ENCODE measurements at places on chromosomes 2 and 18.

- no peak for DNase-seq
Measured at GRCh38 chr2:232927032-232927792, 57.1 kb downstream of the SNORC start.

DNA sequence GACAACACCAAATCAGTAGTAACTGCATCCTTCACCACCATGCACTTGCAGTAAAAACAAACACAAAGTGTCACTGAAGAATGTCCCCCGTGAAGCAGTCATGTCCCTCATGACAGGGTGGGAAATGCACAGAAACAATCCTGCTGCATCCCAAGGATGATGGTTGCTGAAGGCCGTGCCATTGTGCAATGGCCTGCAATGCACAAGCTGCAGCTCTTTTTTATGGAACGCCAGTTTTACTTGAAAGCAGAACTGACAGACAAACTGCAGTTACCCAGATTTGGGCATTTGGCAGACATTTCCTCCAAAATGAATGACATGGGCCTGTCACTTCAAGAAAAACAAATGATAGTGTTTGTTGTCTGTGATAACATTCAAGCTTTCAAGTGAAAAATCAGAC, 2.4 kb upstream of the CHST10 start:
- no peak for DNase-seq

DNA sequence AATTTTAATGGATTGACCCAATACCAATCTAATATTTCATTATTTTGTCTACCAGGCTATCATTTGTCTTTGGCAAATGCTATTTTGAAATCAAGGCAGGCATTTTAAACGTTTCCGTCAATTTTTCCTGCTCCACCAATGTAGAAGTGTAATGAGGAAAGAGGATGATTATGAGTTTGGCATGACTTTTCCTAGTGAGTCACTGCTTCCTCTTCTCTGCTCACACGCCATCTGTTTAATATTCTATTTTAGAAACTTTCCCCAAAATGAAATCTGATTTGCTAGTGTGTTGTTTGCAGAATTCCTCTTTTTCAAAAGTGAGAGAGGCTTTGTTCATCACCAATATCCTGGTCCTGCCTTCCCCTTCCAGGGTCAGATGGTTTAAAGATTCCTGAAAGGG, 42.5 kb upstream of the PID1 start:
- DNase-seq, result no peak

DNA sequence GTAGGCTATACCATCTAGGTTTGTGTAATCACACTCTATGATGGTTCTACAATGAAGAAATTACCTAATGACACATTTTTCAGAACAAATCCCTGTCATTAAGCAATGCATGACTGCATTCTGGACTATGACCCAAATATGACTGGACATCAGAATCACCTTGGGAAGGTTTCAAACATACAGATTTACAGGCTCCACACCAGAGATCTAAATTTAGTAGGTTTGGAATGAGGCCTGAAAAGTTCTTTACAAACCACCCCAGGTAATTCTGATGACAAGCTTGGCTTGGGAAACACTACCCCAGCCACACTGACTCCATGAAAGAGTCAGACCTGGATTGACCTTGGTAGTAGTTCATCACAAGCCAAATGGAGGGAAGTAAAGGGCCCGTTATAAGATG, 52.2 kb upstream of the NFE2L2 start:
- no peak for DNase-seq

DNA sequence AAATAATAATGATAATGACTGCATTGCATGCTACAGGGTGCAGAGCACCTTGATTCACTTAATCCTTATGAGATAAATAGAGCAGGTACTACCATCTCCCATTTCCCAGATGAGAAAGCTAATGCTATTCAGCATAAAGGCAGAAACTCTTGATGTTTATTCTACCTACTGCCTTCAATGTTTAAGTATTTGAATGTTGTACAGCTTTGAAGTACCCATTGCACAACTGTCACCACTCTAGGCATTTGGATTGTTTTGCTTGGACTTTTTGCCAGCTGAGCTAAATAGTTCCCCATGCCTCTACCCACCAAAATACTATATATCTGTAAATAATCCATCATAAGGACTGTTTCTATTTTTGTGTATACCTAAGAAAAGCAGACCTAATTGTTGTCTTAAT, 7.7 kb upstream of the MXD1 start:
- DNase-seq, result no peak

GRCh38 chr2:105405291-105405690, 6.4 kb upstream of the FHL2 start:
- no peak for DNase-seq

GRCh38 chr2:241108271-241109209, 6.5 kb upstream of the MTERF4 start:
- DNase-seq, result no peak

DNA sequence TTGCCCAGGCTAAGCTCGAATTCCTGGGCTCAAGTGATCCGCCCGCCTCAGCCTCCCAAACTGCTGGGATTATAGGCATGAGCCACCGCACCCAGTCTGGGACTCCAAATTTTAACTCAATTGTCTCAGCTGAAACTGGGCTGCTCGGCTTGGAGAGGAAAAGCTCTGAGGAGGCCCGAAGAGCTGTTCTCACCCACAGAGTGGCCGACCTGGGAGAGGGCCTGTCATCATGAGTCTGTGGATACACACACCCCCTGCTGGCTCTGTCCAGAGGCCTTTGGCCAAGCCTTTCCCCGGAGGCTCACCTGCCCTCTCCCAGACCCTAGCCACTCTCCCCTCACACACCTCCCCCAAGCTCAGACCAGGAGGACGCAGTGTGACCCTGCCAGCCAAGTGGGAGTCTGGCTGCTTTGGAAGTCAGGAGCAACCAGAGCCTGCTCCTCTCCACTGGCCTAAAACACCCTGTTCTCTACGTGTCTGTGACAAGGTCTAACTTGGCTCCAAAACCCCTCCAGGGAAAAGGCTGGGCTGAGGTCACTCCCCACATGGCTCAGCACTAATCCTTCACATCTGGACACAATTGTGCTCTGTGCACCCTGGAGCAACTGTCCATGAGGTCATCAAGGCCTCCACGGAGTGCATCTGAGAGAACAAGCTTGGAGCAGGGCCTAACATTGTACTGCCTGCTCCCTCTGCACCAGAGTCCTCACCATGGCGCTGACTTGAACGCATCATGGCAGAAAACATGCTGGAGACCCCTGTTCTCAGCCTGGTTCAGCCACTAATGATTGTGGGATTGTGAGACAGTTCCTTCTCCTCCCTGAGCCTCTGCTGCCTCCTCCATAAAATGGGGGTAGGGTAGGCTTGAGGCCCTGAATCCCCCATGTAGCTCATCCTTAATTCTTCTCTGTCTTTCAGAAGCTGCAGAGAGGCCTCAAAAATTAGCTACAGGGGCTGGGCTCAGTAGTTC, 49.9 kb upstream of the RAB6C start:
- DNase-seq, result no peak

- DNase-seq, result no peak
Measured at GRCh38 chr2:148259674-148260073, 238.8 kb downstream of the MBD5 start.

DNA sequence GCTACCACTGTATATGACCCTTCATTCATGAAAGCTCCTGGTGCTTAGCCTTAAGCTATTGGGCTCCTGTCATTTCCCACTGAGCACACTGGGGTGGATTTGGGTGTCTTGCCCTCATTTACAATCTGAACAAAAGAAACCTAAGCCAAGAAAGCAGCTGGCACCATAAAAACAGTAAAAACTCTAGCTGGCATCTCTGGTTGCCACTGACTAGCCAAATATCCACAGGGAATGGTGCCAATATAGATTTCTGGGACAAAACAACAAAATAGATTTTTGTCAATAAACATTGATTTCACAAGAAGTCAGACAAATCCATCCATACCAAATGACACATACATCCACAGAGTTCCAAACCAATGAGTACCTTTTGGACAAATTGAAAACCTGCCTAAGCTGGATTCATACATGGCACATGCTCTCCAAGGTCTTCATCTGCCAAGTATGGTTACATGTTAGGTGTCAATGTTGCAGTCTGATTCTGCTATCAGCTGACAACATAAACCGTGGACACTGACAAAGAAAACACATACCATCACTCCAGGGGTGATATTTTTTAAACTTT, 1081.5 kb upstream of the ZEB2 start:
- DNase-seq, result no peak

DNA sequence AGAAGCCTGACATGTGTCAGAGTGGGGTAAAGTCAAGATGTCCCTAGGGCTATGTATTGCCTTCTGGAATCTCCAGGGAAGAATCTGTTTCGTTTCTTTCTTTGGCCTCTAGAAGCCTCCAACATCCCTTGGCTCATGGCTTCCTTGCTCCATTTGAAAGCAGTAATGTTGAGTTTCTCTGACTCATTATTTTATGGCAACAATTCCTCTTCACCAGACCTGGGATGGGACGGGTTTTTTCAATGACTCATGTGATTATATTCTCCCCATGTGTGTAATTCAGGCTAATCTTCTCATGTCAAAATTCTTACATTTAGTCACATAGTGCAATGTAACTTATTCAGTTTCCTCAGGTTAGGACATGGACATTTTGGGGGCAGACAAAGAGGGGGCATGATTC, 1038.6 kb downstream of the CBLN2 start:
- no peak for DNase-seq

GRCh38 chr18:45894818-45895217, 69.3 kb downstream of the SIGLEC15 start:
- DNase-seq, result no peak

DNA sequence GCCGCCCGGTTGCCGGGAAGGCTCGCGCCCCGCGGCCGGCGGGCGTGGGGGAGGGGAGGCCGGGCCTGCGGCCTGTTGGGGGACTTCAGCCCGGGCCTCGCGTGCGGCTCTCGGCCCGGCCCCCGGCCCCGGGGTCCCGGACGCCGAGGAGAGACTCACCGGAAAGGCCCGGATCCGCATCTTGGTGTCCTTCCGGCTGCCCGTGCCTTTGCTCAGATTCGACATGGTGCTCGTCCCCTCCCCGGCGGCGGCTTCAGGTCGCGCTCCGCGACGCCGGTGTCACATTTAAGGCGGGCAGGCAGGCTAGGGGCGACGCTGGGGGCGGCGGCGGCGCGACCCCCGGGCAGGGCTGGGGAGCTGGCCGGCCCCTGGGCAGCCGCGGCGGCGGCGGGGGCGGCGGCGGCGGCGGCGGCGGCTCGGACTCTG, 365 bp downstream of the CUL3 start:
- DNase-seq, result peak; percentile 30

DNA sequence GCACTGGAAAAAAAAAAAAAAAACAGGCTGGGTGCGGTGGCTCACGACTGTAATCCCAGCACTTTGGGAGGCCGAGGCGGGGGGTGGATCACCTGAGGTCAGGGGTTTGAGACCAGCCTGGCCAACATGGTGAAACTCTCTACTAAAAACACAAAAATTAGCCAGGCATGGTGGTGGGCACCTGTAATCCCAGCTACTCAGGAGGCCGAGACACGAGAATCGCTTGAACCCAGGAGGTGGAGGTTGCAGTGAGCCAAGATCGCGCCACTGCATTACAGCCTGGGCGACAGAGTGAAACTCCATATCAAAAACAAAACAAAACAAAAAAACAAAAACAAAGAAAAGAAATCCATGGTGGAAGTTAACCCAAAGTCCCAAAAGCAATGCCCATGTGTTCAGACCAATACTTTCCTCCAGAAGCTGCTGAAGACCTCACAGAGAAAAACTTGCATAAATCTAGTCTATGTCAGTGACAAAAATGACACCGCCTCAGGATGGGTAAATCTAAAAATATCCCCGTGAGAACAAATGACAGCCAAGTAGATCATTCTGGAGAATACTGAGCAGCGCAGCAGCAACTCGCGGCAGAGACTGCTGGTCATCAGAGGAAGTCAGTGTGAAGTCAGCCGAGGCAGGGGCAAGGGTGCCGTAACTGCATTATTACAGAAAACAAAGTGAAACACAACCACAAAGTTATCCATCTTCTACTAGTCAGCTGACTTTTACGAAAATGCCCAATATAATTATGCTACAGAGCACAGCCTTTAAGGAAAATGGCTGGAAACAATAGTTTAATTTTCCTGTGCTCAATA, 41.0 kb downstream of the LPIN2 start:
- no peak for DNase-seq

DNA sequence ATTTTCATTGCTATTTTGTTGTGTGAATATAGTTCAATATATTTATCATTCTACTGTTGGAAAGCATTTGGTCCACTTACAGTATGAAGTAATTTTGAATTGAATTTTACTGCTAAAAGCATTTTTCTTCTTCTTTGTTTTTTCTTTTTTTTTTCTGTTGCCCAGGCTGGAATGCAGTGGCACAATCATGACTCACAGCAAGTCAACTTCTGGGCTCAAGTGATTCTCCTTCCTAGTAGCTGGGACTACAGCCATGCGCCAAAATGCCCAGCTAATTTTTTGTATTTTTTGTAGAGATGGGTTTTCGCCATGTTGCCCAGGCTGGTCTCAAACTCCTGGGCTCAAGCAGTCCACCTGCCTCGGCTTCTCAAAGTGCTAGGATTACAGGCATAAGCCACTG, 2.4 kb upstream of the ETAA1 start:
- DNase-seq, result no peak

Measured in SK-N-DZ (cell line).